ENCODE measurements at places on chromosomes 3 and 15.
A peak's percentile ranks its signal among the peaks of the same experiment; 100 is the strongest.

DNA sequence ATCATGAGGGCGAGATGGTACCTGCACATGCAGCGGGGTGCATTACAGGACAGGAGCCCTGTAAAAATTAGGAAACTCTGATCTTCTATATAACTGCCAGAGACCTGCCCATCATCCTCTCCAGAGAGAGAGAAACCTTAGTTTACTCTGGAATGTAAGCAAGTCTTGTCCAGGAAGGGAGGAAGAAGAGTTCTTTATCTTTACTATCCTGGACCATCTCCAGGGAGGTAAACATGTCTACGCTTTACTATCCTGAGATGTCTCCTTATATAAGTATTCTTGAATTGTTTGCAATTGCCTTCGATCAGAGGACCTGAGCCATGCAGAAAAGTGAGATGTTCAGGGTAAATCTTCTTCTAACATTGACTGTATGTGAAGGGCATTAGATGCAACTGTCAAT is 12.7 kb upstream of the HACD2 start:
- no peak for DNase-seq

DNA sequence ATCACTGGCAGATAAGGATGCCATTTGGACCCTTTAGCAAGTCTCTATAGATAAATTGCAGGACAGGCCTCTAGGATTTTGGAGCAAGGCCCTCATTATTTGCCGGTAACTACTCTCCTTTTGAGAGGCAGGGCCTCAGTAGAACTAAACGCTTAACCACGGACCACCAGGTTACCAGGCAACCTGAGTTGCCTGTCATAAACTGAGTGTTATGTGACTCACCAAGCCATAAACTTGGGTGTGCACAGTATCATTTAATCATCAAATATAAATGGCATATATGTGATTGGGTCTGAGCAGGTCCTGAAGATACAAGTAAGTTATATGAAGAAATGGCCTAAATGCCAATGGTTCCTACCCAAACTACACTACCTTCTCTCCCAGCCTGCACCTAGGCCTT is 93.2 kb downstream of the BCHE start:
- DNase-seq: no peak

- no peak for DNase-seq
Observed at GRCh38 chr15:92833106-92833433, 67.1 kb upstream of the CHD2 start.

- DNase-seq: no peak
Observed at GRCh38 chr15:35115155-35115725, 30.1 kb upstream of the NANOGP8 start.

DNA sequence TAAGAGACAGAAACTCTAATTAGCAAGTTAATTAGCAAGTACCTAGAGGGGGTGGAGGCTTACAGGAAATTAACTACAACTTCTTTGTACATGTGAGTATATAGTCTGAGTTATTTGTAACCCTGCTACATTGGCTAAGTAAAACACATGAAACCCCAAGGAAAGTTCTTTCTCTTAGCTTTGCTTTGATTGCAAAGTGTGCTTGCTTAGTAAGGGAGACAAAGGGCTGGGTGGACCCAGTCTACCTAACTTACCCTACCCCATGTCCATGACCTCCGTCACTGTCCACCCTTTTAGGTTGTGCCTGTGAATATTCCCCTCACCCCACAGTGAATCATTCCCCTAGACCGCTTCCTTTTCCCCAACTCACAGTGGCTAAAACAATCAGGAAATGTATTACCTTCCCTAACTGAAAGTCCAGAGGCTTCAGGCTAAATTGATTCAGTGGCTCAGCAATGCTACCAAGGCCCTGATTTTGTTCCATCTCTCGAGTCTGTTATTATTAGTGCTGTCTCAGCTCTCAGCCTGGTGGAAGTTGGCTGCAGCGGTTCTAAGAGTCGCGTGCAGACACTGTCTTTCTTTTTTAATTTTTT is 31.1 kb upstream of the RYR3 start:
- DNase-seq: no peak

DNA sequence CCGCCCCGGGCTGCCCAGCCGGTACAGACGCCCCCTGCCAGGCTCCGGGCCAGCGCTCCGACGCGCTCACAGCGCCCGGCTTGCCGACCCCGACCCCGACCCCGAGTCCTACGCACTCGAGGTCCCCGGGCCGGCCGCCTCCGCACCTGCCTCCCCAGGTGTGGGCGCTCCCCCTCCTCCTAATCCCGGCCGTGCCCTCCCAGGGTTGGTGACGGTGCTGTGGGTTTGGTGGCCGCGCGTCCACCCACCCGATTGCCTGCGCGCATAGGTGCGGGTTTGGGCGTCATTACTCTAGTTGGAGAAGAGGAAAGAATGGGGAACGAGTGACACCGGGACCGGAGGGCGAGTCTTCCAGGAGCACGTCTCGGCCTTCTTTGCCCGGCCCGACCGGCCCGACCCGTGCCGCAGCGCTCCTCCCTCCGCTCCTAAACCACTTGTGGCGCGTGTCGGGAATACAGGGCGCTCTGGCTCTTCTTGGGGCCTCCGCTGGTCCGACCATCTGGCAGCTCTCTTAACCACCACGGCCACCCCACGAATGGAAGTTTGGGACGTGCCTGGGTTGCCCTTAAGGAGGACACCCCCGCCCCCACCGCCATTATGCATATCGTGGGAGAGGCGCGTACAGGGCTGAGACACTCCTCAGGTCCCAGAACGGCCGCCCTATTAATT is 810 bp upstream of the THRB start:
- peak; percentile 25 for DNase-seq

GRCh38 chr15:55819397-55820034 is 76.6 kb upstream of the PRTG start:
- no peak for DNase-seq

GRCh38 chr3:143349455-143349854 is 229.9 kb downstream of the CHST2 start:
- DNase-seq: no peak

Measured in neural crest cell (in vitro differentiated cells).